ENCODE measurements at places on chromosomes 11 and 22.
A peak's percentile ranks its signal among the peaks of the same experiment; 100 is the strongest.

DNA sequence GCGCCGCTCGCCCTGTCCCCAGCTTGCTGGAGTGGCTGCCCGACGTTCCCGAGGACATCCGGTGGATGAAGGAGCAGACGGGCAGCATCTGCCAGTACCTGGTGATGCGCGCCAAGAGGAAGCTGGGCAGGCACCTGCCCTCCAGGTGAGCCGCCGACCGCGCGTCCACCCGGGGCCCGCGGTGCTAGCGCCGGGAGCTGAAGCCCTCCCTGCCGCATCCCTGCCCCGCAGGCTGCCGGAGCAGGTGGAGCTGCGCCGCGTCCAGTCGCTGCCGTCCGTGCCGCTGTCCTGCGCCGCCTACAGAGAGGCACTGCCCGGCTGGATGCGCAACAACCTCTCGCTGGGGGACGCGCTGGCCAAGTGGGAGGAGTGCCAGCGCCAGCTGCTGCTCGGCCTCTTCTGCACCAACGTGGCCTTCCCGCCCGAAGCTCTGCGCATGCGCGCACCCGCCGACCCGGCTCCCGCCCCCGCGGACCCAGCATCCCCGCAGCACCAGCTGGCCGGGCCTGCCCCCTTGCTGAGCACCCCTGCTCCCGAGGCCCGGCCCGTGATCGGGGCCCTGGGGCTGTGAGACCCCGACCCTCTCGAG is 3.3 kb upstream of the CRACR2B start:
- no peak for DNase-seq

DNA sequence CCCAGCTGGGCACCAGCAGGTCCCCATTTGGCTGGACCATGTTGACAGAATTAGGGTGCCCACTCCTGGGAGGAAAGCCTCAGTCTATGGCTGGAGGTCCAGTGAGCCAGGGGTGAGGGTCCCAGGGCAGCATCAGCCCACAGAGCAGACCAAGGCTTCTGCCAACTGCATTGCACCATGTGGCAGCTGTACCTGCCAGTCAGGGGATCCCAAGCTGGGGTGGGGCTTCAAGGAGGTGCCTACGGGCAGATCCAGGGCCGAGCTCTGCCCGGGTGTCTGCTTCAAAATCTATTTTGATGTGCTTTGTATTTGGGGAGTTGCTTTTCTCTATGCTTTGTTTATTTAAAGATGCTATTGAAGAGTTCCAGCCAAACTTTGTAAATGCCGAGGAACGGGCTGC is 10.4 kb downstream of the GP1BB start:
- DNase-seq = no peak

DNA sequence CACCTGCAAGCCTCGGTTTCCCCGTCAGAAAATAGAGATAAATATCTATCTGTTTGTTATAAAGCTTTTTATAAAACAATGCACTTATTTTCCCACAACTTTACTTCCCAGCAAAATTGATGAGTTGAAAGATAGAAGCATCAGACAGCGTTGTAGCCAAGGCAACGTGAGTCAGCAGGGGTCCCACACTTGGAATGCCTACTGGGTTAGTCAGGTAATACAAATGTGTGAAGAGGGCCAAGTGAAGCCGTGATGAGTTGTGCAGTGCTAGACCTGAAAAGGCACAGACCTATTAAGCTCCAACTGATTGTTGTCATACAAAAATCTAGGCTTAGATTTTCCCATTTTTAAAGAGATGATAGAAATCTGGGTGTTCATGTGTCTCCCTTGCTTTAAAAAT is 118.7 kb downstream of the PGR start:
- DNase-seq = no peak

DNA sequence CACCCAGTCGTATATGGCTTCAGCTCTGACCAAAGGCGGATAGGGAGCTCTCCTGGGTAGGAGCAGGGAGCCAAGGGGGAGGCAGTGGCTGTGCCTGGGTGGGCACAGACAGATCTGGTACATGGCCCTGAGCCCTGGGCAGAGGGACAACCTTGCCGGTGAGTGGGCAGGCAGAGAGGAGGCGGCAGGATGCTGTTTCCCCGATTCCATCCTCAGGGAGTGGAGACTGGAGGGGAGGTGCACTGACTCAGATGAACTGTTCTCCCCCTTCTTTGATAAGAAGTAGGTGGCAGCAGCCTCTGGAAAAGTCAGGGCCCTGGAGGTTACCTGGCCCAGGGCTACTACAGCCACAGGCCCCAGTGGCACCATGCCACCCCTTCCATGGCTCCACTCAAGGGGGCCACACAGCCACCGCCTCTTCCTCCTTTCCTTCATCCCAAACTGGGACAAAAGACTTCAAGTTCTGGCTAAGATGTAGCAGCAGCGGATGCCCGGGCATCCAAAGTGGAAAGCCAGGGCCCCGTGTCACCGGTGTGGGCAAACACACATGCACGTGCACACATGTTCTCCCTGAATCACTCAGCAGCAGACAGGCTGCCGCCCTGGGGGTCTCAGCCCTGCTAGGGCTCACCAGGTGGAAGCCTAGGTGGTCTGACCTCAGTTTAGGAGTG is 13.4 kb downstream of the CXCR5 start:
- DNase-seq = no peak

- DNase-seq = no peak
Observed at GRCh38 chr11:33552756-33553155, 147.9 kb downstream of the C11orf91 start.

DNA sequence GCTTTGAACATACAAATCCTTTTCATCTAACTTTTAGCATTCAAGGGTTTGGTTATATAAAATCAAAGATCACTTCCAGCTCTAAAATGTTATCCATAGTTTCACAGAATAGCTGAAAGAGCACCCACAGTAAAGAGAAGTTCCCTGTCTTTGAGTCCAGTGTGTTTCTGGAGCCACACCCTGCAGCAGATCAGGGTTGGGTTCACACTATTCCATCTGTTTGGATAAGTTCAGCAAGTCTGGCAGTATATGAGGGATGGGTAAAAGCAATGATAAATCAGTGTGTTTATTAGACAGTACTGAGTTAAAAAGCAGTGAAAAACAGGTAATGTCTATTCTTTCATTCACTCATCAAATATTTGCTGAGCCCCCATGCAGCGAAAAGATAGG is 135.8 kb upstream of the PITPNB start:
- no peak for DNase-seq

GRCh38 chr11:9158898-9159391 is 67.5 kb upstream of the SCUBE2 start:
- DNase-seq = no peak

GRCh38 chr11:13055200-13055599 is 46.1 kb downstream of the RASSF10 start:
- DNase-seq = no peak

- DNase-seq = no peak
Observed at GRCh38 chr11:108727665-108728064, 62.8 kb downstream of the DDX10 start.

- DNase-seq = peak; percentile 45
Observed at GRCh38 chr22:20206709-20207215, 55.9 kb upstream of the CCDC188 start.

- DNase-seq = no peak
Observed at GRCh38 chr11:2583605-2583958, 116.2 kb downstream of the KCNQ1OT1 start.

GRCh38 chr22:30511911-30512310 is 6.4 kb upstream of the SEC14L4 start:
- no peak for DNase-seq

- DNase-seq = no peak
Observed at GRCh38 chr11:76194872-76195668, 11.2 kb downstream of the WNT11 start.

GRCh38 chr11:57674251-57674650 is 6.3 kb downstream of the ZDHHC5 start:
- DNase-seq = no peak

GRCh38 chr22:36197065-36197440 is 4.6 kb downstream of the APOL4 start:
- DNase-seq = peak; percentile 59

DNA sequence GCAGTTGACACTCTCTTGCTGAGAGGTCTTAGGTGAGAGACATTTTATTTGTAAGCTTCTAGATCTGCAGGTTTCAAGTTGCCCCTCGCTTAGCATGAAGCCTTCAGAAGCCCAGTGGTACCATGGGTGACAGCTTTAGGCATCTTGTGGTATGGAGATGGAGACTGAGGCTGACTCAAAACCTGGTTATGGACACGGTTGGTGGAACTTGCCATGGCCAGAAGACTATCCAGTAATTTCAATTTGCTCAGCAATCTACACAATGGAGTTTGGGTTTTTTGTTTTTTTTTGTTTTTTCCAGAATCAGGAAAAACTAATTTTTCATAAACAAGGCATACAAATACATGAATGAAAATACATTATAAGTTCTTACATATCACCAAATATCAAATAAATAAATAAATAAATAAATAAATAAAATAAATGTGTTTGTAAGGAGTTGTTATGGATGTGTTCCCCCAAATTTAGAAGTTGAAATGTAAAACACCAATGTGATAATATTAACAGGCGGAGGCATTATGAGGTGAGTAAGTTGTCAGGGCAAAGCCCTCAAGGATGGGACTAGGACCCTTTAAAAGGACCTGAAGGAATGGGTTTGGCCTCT is 22.6 kb downstream of the ETS1 start:
- DNase-seq = no peak

GRCh38 chr22:30704978-30705377 is 10.3 kb downstream of the OSBP2 start:
- DNase-seq = peak; percentile 39

- no peak for DNase-seq
Observed at GRCh38 chr11:100889758-100890157, 202.7 kb downstream of the ARHGAP42 start.

GRCh38 chr11:62553839-62554361 is 7.3 kb upstream of the AHNAK start:
- no peak for DNase-seq

DNA sequence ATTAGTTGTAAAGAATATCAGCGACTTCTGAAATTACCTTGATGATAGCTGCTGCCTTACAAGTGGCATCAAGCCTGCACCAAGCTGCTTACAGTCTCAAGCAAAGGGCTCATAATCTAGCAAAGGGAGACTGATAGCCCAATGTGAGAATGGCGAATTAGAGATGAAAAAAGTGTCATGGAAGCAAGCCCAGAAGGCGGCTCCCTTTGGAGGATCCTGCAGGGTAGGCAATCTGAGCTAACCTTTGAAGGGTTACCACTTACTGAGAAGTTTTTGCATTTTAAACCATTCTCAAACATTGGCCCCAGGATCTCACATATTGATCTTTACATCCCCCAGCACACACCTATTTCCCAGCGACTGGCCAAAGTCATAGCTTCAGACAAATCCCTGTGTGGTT is 18.5 kb downstream of the GAB2 start:
- no peak for DNase-seq

- DNase-seq = peak; percentile 26
Observed at GRCh38 chr22:18970176-18970947, 34.3 kb upstream of the PRODH start.

GRCh38 chr22:37357446-37358075 is 69.7 kb downstream of the ELFN2 start:
- no peak for DNase-seq

- no peak for DNase-seq
Observed at GRCh38 chr11:131671734-131672133, 301.3 kb downstream of the NTM start.

DNA sequence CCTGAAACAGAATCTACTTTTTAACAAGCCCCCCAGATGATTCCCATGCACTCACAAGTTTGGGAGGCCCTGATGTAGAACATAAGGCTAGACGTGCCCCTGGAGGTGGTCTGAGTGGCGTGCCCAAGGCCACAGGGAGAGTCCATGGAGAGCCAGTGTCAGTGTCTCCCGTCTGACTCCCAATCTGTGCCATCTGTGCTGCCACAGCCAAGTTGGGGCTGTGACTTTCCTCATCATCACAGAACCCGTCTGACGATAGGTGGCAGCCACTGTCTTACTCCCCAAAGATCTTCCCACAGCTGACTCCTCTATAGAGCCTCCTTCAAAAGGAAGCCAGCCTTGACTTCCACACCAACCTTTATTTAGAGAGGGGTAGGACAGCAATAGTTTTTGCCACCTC is 470.5 kb downstream of the SOX6 start:
- no peak for DNase-seq

- DNase-seq = peak; percentile 76
Observed at GRCh38 chr11:118996926-118997626, 862 bp upstream of the CENATAC start.

GRCh38 chr11:12876988-12877387 is 132.1 kb upstream of the RASSF10 start:
- no peak for DNase-seq

GRCh38 chr11:55956521-55956920 is 13.2 kb downstream of the OR10AG1 start:
- DNase-seq = no peak

- DNase-seq = peak; percentile 27
Observed at GRCh38 chr22:27613099-27614005, 188.2 kb downstream of the MN1 start.

GRCh38 chr22:20636075-20636812 is 128.8 kb downstream of the MED15 start:
- DNase-seq = no peak

GRCh38 chr11:12454782-12455181 is 77.4 kb downstream of the PARVA start:
- DNase-seq = no peak

DNA sequence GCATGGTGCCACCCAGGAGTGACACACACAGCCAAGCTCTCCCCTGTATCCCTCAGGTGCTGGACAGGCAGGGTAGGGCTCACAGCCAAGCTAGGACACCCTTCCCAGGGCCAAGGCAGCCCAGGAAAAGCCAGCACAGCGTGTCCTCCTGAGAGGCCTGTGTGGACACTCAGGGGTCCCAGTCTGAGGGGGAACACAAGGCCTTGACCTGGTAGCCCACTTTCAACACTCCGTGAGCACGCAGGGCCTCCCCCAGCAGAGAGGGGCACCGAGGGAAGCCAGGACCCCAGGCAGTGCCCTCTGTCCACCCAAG is 24.9 kb downstream of the OSBPL5 start:
- no peak for DNase-seq

GRCh38 chr11:123301696-123302400 is 106.8 kb upstream of the CLMP start:
- peak; percentile 75 for DNase-seq

DNA sequence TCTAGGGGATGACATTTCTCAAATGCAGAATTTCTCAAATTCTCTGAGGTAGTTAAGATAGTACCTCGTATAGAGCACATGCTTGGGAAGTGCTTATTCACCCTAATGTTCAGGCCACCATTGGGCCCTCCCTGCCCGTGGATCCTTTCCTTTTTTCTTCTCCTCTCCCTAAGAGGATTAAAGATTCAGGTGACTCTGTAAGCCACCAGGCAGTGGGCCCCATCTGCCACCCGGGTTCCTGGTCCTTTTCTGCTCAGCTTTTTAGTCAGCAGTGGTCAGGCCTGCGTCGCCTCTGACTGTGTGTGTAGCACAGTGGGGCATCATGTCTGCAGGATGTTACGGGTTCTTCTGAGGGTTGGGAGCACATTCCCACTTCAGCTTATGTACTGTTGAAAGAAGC is 7.2 kb downstream of the CEP164 start:
- DNase-seq = no peak

DNA sequence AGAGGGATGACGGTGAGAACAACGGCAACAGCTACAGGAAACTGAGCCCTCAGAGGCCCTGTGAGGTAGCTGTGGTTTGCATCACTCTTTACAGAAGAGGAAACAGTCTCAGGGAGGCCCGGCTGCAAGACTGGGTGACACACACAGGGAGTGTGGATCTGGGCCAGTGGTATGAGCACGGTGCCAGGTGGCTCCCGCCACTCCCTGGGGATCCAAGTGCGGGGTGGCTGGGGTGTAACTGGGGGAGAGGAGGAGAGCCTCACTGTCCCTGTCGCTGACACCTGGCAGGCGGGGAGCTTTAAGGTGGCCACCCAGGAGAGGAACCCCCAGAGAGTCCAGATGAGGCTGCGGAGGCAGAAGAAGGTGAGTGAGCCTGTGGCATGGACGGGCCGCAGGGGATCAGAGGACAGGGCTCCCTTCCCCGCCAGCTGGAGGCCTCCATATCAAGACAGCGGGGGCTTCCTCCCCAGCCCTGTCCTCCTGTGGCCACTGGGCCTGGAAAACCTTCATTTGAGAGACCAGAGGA is 5.6 kb downstream of the RGL4 start:
- DNase-seq = peak; percentile 92

All from NB4 (cell line).